Activated T-helper 1 cell treated with anti-CD3 and anti-CD28 coated beads, Interleukin-2, amount 50 U/mL, for 16 hours (primary cell): ENCODE measurements at places on chromosomes 16 and 17.

DNA sequence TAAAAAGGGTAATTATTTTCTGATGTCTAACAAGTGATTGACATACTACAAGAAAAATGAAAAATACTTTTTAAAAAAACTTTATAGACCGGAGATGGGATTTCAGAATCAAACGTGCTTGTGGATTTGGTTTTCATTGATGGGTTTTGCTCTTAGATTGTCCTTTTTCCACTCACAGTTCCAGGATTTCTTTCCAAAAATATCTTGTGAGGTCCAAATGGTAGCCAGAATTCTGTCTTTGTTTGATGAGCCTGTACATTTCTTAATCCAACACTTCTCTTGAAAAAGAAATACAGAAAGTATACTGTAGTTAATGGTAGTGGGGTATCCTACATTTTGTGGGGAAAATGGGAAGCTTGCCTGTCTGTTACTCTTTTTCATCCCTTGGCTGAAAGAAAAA is 329.3 kb downstream of the KCNJ2 start:
- no peak for DNase-seq

GRCh38 chr16:23847948-23848347 is 12.2 kb downstream of the PRKCB start:
- DNase-seq, result no peak

- DNase-seq, result no peak
These were observed 3.9 kb downstream of the PPM1E start for GRCh38 chr17:58759522-58759921.

DNA sequence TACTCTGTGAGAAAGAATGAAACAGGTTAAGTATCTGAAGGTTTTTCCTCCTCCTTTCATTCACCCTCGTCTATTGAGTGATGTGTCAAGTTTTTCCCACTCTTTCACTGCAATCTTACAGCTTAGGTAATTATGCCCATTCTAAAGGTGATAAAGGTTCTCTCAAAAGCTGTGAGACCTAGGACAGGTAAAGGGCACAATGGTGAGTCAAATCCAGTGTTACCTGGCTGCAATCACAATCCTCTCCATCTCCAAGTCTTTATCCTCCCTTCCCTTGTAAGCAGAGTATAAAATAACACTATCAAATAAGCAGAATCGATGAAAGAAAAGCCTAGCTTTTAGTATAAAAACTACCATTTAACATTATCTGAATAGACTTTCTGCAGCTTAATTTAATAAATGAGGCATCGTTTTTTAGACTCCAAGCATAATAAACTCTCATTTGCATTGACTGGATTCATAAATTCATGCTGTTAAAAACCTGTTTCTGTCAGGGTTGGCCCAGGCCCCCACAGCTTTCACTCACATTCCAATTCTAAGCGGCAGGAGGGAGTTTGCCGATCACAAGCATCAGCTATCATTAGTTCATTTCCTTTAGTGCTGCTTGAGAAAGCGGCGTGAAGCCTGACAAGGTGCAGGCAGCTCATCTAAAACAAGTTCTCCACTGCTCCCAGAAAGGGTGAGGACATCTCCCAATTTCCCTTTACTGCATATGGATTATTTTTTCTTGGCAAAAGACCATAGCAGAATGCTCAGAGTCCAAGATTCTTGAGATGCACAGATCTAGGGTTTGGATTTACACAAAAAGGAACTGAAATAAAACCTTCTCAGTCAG is 67.8 kb downstream of the CDH8 start:
- no peak for DNase-seq

DNA sequence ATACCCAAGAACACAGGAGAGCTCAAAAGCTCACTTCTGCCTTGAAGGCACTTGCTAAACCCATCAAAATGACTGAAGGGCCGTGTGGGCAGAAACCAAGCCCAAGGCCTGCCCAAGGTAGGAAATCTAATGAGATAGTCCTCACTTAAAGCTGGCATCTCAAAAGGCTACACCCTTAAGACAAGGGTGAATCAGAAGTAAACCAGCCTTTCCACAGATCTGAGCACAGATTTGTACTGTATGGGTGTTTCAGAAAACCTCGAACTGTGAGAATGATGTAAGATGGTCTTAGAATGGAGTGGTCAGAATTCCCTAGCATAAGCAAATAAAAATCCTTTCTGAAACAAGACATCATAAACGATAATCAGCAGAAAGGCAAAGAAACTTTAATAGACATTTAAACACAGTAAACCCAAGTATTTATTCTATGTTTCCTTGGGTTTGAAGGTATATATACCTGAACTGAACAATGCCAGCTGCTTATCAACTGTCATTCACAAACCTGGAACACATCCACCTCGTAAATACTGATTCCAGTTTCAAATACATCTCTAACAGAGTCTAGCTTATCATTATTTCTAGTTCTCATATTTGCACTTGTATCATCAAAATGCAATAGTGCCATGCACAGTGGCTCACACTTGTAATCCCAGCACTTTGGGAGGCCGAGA is 37.8 kb downstream of the GLG1 start:
- no peak for DNase-seq

DNA sequence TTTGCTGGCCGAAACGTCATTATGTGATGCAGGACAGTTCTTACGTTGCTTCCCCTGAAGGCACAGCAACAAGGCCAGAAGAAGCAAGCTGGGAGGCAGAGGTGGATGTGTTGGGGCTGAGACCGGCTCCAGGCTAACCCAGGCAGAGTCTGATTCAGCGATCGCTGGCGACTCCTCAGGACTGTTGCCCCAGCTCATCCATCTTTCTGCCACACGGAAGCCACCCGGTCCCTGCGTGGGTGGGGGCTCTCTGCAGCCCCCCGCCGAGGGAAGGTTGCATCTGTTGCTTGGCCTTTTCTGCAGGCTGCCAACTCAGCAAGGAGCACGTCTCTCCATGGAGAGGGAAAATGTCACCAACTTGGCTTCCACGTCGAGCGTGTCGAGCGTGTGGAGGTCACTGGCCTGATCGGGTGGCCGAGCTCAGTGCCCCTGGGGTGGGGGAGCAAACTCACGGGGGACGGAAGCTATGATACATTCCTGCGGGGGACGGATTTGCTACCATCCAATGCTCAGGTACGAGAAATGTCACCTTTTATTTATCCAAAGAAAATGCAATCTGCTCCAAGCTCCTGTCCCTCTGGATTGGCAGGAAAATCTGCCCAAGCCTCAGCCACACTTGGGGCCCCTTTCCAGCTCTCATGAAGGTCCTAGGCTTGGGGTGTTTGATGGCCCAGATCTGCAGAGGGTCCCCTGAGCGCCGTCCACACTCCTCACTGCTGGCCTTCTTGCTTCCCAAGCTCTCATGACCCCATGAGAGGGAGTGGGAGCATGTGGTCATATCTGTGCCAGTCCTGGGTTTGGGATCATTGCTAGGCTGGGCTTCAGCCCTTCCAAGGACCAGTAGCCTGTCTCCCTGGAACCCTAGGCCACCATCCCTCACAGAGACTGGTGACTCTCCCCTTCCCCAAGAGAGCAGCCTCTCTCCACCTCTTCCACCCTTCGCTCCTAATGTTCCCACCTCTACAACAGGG is 69.4 kb downstream of the RPH3AL start:
- DNase-seq, result no peak

GRCh38 chr17:46983782-46984181 is 4.7 kb upstream of the RPRML start:
- DNase-seq, result no peak

- DNase-seq, result no peak
These were observed 5.5 kb downstream of the ACAP1 start for GRCh38 chr17:7341842-7342241.

- DNase-seq, result no peak
These were observed 5.4 kb downstream of the ABCC1 start for GRCh38 chr16:15954814-15955151.

DNA sequence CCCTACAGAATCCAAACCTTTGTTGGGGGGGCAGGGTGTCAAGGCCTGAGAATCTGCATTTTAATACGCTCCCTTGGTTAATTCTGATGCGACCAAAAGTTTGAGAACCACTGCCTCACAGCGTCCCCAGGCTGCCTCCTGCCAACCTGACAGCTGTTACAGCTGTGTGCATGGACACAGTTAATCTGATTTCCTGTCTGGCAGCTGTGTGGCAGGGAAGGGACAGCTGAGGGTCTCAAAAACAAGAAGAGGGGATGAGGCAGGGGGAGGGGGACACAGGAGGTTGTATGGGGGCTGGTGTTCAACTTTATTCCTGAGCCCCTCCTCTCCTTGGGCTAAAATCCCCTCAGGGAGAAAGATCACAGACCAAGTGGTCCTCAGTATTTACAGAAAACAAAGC is 17.5 kb downstream of the HDAC5 start:
- DNase-seq, result no peak

- DNase-seq, result no peak
These were observed 4.2 kb downstream of the C16orf90 start for GRCh38 chr16:3490911-3491629.

DNA sequence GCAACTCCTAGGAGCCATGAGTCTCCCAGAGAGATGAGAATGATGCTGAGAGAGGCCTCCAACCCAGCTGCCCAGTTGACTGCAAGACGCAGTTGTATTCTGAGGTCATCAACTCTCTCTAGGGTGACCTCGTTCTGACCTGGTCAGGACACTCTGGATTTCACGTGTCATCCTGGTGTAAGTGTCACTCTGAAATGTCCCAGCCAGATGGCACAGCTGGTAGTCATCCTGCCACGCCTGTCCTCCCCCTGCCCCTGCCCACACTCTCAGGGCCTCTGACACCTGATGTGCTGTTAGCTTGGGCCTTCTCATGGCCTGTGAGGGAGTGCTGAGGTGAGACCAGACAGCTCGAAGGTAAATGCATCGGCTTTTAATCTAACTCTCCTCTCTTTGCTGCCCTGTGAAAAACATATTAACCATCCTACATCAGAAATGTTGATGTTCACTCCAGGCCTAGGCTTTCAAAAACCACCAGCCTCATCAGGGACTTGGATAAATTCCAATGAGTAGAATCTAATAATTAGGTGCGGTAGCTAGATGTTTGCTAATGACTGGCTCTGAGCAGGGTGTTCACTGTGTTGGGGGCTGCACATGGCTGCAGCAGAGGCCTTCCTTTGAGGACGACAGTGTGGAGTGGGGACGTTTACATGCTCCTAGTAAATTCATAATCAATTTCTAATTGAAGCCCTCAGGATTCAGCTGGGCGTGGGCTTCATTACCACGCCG is 13.8 kb downstream of the MLYCD start:
- no peak for DNase-seq

DNA sequence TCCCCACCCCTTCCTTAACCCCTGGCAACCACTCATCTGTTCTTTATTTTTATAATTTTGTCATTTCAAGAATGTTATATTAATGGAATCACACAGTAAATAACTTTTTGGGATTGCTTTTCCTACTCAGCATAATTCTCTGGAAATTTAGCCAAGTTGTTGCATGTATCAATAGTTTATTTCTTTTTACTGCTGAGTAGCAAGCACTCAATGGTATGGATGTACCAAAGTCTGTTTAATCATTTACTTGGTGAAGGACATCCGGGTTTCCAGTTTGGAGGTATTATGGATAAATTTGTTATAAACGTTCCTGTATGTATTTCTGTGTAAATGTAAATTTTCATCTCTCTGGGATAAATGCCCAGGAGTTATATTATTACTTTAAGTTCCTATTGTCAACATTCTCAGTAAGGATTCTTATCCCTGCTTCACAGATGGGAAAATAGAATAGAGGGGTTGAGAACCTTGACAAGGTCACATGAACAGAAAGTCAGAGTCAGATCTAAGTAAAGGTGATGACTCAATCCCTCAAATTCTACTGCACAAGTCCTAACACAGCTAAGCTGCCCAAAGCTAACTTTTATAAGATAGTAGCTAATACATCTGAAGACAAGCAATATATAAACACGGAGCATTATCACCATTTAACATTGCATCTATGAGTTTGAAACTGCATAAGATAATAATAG is 62.4 kb upstream of the MTMR4 start:
- DNase-seq, result no peak

GRCh38 chr17:16048811-16049449 is 49.3 kb downstream of the TTC19 start:
- no peak for DNase-seq

- DNase-seq, result no peak
These were observed 5.6 kb upstream of the MTSS2 start for GRCh38 chr16:70691223-70692129.
